AG08395 (cell line): ENCODE measurements at places on chromosomes 11 and 22.
A peak's percentile ranks its signal among the peaks of the same experiment; 100 is the strongest.

- DNase-seq = peak; percentile 58
Measured at GRCh38 chr22:33605221-33605620, 315.1 kb downstream of the LARGE1 start.

- peak; percentile 81 for DNase-seq
Measured at GRCh38 chr22:25048659-25049647, 96.4 kb downstream of the KIAA1671 start.

- peak; percentile 6 for DNase-seq
Measured at GRCh38 chr22:21754523-21754922, 18.9 kb upstream of the YPEL1 start.

DNA sequence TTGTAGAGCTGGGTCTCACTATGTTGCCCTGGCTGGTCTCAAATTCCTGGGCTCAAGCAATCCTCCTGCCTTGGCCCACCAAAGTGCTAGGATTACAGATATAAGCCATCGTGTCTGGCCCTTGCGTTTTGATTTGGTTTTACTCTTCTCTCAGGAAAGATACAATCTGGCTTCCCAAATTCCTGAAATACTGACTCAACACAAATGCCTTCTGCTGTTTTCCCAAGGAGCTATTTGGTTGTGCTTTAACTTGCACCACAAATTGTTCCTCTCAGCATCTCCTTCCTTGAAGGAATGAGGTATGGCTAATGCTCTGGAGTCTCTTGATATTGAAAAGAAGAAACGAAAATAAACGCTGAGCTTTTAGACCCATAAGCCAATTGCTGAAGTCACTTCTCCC is 110.0 kb upstream of the PAX6 start:
- DNase-seq = peak; percentile 45

DNA sequence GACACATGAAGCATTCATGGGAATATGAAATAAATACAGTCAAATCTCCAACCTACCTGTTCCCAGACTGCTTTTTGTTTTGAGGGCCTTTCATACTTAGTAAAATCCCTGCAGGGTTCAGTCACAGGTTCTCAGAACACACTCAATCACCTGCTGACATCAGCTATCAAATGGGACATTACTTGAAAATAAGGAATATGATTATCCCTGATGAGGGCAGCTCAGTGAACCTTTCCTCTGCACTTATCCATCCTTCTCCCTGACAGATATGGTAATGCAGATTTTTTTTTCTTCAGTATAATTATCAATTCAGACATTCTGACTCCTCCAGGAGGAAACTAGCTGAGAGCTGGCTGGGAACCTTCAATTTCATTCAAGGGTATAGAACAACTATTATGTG is 1127.4 kb upstream of the CCDC90B start:
- DNase-seq = no peak

- DNase-seq = no peak
Measured at GRCh38 chr11:9550191-9550628, 23.3 kb upstream of the WEE1 start.

DNA sequence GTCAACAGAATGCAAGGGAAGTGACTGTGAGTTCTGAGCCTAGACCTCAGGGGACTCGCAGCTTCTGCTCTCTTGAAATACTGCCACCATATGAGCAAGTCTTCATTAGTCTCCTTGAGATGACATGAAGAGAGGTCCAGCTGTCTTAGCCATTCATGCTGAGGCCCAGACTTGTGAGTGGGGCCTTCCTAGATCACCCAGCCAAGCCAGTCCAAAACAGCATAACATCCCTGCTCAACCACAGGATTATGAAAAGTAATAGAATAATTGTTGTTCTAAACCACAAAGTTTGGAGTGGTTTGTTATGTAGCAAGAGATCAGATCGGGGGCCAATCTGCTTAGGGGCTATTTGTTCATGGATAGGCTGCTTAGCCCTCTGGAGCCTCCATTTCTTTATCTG is 54.9 kb upstream of the HTATIP2 start:
- DNase-seq = no peak

DNA sequence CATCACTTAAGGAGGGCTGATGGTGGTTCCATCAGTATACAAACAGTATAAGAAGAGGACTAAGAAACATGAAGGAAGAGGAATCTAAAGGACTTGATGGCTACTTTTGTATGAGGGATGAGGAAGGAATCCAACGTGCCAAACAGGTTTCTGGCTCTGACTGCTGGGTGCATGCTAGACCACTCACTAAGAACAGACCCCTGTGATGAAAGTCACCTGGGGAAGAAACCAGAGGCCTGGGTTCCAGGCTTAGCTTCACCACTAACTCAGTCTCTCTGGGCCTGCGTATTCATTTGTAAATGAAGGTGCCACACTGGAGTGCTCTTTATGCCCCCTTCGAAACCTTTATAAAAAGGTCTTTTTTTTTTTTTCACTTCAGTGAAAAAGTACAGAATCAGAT is 55.1 kb downstream of the AAMDC start:
- DNase-seq = no peak

DNA sequence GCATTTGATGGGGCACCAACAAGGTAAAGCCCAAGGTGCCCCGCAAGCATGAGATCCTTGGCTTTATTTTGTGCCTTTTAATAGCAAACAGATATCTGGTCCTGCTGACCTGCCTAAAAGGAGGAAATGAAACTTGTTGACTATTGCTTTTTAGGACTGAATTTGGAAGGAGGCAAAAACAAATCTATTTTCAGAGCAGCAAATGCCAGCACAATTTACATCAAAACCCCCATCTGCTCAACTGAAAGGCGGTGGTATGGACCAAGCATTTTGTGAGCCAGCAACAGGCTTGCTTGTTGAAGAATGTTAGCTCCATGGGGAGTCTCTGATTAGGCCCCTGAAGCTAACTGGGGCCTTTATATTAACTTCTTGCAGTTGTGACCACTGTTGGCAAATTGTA is 192.6 kb upstream of the E2F8 start:
- DNase-seq = no peak

DNA sequence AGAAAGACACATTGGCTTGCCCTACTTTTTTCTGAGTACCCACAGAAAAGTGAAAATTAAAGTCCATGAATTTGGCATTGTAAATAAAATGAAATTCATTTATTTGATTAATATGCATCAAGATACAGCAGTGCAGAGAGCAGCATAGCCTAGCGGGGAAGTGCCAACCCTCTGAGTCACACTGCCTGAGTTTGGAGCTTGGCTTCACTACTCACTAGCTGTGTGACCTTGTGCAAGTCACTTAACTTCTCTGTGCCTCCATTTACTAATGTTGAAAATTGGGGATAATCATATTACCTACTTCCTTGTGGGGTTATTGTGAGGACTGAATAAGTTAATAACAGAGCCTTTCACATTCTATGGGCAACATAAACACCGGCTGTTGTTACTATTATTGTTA is 111.5 kb upstream of the CSNK2A3 start:
- DNase-seq = no peak

DNA sequence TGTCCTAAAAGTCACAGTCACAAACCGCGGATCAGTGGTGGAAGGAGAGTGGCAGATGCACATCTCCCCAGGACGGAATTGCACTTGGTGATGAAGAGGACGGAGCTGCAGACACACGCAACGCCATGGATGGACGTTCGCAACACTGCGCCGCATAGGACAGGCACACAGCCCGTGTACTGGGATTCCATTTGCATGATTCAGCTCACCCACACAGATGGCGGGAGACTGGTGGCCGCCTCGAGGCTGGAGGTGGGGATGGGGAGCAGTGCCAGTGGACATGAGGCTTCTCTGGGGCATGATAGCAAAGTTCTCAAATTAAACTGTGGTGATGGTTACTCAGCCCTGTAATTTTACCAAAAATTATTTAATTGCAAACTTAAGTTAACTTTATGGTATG is 37.4 kb downstream of the DUSP8 start:
- peak; percentile 42 for DNase-seq

DNA sequence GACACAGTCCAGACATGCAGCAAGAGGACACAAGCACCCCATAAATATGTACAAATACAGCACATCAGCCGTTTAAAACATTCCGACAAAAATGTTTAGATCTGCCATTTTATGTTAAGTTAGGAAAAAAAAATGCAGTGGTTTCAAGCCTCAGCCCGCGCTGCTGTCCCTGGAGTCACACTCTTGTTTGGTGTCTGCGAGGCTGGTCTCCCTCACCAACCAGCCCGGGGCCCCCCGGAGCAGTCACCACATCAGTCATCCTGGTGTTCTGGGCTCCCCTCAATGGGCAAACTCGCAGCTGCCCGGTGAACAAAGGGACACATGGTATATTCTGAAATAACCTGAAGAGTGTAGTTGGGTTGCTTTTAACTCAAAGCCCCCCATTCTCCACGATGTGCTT is 1022.2 kb downstream of the BRD1 start:
- DNase-seq = no peak

- DNase-seq = no peak
Measured at GRCh38 chr11:72375241-72375960, 58.9 kb downstream of the CLPB start.

GRCh38 chr11:81840380-81840779 is 893.3 kb downstream of the FAM181B start:
- DNase-seq = no peak

GRCh38 chr11:130964058-130964792 is 47.9 kb upstream of the SNX19 start:
- DNase-seq = no peak
